ENCODE measurements at places on chromosomes 7 and 10.
A peak's percentile ranks its signal among the peaks of the same experiment; 100 is the strongest.

DNA sequence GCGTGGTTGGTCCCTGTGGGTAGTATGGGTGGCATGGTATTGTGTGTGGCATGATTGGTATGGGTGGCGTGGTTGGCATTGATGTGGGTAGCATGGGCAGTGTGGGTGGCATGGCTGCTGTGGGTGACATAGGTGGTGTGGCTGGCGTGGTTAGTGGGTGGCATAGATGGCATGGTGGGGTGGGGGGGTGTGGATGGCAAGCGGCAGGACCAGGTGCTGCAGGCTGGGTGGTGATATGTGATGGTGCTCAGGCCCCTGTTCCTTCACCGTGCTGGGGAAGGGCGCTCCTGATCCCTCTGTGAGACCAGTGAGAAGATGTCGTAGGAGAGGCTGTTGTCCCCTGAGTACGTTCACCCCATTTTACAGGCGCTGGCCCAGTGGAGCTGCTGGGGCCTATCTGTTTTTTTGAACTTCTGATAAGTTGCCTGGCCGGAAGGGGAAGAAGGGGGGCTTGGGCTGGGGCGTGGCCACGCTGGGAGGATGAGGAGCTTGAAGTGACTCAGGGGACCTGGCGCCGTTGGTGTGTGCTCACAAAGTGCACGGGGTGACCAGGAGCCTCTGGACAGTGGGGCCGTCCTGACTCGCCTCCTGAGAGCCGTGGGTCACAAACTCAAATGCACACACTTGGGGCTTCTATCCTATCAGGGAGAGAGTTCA is 17.5 kb downstream of the INPP5A start:
- DNase-seq, result peak; percentile 6

- DNase-seq, result peak; percentile 6
These were observed 79.6 kb upstream of the STRIP2 start for GRCh38 chr7:129354428-129355157.

GRCh38 chr7:135962802-135963201 is 14.4 kb downstream of the MTPN start:
- no peak for DNase-seq

- peak; percentile 54 for DNase-seq
These were observed 8.5 kb upstream of the SCD start for GRCh38 chr10:100338434-100339036.

- no peak for DNase-seq
These were observed 539 bp upstream of the FAM241B start for GRCh38 chr10:69629519-69629896.

DNA sequence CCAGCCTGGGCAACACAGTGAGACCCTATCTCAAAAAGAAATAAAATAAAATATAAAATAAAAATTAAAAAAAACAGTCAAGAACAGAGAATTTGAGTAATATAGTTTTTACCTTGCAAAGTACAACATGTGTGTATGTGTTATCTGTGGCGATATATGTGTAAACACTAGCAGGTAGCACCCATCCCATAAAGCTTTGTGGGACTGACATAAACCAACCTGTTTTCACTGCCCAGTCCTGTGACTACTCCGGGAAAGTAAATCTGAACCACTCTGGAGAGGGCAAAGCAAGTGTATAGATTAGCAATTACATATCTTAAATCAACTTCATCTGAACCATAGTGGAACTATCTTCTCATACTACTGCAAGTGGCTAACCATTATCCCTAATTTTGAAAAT is 72.3 kb downstream of the COA1 start:
- no peak for DNase-seq

- DNase-seq, result no peak
These were observed 83.5 kb downstream of the MYL10 start for GRCh38 chr7:101545441-101546190.

DNA sequence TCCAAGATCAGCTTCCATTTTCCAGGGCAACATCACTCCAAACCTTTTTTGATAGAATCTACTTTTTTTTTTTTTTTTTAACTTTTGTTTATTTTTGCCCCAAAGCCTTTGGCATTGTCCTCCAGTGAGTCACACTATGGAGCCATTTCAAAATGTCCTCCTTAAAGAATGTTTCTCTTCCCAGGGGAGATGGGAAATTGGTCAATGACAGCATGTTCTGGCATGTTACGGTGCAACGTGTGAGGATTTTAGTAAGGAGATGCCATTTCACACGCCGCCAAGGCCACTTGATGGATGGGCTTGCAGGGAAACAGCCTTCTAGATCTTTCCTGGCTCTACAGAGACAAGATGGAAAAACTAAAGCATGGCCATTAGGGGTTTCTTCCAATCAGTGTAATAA is 30.7 kb upstream of the TRIL start:
- no peak for DNase-seq

GRCh38 chr7:117112640-117113039 is 159.3 kb downstream of the ST7 start:
- no peak for DNase-seq

DNA sequence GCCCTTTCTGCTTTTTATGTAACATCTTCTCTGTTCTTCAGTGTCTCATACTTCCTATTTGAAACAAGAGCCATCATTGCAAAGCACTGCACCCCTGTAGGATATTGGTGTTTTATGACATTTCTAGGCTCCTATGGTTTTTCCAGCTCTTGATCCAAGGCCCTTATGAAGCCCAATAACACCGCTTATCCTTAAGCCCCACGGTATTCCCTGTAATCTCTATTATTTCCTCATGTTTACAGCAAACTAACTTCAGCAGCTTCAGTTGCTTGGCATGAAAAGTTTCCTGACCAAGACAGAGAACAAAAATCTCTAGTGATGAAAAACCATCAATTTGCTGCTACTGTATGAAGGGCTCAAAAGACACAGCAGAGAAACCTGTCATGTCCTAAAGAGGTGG is 34.1 kb upstream of the TES start:
- DNase-seq, result no peak

DNA sequence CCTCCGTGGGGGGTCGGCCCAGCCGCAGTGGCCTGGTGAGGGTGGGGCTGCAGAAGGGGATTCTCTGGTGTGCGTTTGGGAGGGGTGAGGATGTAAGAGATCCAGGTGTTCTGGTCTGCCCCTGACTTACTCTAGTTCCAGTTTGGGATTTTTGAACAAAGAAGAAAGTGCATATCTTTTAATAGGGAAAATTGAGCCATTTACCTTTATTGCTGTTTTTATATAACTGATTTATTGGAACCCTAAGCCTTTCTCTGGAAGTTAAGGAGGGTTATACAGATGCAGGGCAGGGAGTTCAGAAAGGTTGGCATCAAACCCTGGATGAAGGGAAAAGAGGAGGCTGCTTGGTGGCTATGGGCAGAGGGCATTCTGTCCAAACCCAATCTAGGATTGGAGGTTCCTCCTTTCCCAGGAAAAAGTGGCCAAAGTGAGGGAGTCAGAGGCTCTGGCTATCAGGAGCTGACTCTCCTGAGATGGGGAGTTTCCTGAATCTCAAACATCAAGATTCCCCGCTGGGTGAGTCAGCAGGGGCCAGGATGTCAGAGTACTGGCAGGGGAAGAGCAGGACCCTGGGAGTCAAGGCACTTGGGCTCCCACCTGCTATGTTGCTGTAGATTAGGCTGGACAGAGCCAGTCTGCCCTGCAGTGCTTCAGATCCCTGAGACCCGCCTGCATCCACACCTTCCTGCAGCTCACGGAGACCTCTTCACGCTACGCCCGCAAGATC is 67.5 kb downstream of the CLIP2 start:
- DNase-seq, result no peak

DNA sequence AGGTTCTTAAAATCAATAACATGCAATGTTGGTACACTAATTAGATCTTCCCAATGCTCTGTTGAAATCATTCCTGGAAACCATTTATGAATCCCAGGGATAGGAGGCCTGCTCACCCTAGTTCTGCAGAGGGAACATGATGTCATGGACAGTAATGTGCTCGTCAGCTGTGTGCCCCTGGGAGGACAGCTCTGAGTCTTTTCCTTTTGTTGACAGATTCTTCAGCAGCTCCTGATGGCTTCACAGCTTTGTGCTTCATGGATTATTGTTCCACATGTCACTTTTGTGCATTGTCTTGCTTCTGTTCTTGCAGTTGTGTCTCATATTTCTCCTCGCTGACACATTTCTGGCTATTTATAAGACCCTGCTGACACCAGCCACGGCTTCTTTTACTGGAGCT is 367.5 kb downstream of the CCSER2 start:
- DNase-seq, result no peak

GRCh38 chr7:37109016-37109683 is 339.5 kb downstream of the ELMO1 start:
- DNase-seq, result no peak
